ENCODE measurements at places on chromosomes 13 and 19.

DNA sequence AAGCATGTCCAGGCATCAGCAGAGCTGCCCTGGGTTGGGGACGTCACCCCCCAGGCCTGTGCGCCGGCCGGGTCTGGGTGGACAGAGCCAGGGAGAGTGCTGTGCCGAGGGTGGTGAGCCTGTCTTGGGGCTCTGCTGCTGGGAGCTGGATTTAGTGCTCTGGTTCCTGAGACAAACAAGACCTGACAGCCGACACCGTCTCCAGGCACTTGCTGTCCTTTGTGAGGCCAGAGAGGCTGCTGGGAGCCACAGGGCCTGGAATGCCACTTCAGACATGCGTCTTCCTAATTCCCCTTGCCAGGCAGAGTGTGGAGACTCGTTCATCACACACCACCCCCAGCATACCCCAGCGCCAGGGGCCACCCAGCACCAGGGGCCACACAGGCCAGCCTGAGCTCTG lies 165.8 kb downstream of the KDM4B start:
- no peak for DNase-seq

- DNase-seq: peak; percentile 35
Observed at GRCh38 chr13:79282976-79283375, 123.1 kb downstream of the RBM26 start.

- DNase-seq: peak; percentile 18
Observed at GRCh38 chr19:8224394-8225145, 15.4 kb downstream of the CERS4 start.

DNA sequence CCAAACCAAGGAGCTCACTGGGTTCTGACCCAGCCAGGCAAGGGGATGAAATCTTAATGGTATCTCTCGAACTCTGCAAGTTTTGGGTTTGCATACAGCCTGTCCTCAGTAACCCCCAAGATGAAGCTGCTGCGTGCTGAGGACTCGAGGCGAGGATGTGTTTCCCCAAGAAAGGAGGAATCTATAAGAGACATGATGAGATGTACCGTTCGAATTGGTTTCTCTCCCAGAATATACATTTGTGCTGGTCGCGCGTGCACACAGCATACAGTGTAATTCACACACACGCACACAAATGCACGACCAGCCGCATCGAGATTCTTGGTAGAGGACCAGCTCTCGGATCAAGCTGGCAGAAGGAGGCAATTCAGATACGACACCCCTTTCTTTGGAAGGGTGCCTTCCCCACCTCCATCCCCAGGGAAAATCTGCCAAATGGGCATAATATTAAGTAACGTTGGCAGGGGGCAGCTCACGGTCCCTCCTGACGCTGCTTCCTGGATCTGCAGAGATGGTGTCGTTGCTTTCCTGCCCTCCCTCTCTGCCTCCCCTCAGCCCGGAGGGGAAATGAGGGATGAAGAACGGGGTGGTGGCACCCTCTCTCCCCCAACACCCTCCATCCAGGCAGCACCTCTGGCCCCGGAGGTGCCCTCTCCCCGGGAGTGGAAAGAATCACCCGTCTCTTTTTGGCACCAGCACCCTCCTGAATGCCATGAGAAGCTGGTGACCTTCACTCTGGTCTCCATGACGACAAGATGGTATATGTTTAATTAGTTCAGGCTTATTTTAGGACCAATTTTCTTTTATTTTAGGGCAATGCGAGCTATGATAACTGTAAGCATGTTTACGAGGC lies 310.2 kb downstream of the ZNF536 start:
- DNase-seq: no peak

DNA sequence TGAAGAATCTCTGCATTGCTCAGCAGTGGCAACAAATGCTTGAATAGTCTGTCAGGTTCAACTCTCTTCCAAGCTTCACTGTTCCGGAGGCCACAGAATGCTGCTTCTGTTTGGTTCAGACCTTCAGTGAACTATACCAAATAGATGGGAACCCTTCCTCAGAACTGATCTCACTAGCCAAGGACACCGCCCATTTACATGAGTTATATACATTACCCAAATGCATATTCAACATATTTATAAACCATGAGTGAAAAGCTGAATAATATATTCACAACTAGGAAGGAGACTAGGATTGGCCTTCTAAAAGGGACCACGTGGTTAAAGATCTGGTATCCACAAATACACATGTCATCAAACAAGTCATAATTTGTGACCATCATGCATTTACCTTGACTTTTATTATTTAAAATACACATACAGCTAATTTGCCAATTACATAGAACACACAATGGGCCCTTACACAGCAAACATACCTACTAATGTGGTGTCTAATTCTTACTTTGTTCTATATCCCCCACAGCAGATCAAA lies 49.3 kb downstream of the ENOX1 start:
- DNase-seq: no peak

DNA sequence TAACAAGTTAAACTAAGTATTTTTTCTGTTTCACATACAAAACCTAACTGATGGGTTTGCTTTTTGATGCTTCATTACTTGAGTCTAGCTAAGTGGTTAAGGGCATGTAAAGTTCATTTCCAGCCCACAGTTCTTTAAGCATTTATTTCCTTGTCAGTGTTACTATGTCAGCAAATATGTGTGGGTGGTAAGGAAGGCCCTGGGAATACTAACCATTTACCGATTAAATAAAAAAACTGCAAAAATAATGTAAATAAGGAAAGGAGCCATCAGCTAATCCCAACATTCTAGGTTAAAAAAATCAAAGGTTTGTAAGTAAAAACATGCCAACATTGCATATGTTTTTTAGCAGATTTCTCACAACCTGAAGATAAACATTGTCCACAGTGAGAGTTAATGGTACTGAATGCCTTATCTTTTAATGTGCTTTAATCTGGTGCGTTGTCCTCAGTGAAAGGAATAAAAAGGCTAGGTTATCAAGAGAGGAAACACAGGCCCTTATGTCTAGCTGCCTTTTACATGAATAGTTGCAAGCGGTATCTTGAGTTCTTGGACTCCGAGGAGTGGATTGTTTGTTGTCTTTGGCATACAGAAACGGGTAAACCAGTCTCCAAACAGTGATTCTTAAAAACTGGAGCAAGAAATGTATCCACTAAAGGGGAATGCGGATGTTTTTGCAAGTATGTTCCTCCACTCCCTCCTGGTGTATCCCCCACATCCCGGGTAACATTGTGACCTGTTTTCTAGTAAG lies 949.6 kb upstream of the SLC10A2 start:
- DNase-seq: no peak

- no peak for DNase-seq
Observed at GRCh38 chr13:97142452-97142851, 79.7 kb upstream of the MBNL2 start.

GRCh38 chr13:99132295-99132835 lies 68.3 kb upstream of the UBAC2 start:
- DNase-seq: no peak

DNA sequence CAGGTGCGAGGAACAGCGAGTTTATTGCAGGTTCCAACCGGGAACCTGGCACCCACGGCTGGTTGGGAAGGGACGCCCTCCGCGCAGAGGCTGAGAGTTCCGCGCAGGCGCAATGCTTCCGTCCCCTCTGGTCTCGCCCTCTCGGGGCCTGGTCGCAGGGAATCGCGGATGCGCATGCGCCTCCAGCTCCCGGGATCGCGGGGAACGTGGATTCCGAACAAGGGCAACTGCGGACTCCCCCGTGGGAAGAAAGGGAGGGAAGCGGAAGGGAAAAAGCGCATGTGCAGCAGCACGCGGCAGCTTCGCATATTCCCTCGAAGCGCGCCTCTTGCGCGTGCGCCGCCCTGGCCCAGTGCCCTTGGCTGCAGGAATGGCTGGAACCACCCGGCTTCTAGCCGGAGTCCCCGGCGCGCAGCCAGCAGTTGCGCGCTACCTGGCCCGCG lies 1.1 kb downstream of the TSSK6 start:
- DNase-seq: no peak

- peak; percentile 23 for DNase-seq
Observed at GRCh38 chr13:49711218-49711863, 20.1 kb upstream of the EBPL start.

DNA sequence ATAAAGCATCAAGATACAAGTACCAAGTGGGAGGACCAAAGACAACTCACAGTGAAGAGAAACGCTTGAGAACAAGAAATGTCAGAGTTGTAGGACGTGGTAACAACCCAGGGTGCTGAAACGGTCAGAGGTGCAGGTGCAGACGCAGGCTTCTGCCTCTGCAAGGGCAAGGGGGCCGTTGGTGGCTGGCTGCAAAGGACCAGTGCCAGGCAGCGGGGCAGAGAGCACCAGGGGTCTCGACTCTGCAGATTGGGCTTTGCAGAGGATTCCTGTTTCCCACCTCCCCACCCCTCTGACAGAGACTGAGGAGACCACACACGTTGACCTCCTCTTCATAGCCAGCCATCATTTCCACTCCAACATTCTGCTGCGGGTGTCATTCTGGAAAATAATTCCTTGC lies 38.3 kb downstream of the RAB20 start:
- DNase-seq: no peak

GRCh38 chr19:56138069-56138468 lies 3.0 kb upstream of the ZNF444 start:
- no peak for DNase-seq

DNA sequence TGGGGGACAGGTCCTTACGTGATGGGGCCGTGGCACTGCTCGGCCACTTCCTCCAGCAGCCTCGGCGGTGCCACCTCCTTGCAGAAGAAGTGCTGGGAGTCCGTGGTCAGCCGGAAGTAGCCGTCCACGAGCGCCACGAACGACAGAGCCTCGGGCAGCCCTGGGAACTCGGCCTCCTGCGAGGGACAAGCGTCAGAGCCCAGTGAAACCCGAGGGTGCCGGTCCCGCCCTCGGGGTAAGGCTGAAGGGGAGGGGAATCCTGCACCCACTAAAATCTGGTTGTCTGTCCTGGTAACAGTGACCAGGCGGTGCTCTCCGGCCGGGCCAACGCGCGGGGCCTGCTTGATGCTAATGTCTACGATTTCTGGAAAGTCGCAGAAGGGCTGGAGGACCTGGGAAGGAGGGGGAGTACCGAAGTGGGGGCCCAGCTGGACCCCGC lies 6.4 kb downstream of the JAK3 start:
- DNase-seq: no peak

DNA sequence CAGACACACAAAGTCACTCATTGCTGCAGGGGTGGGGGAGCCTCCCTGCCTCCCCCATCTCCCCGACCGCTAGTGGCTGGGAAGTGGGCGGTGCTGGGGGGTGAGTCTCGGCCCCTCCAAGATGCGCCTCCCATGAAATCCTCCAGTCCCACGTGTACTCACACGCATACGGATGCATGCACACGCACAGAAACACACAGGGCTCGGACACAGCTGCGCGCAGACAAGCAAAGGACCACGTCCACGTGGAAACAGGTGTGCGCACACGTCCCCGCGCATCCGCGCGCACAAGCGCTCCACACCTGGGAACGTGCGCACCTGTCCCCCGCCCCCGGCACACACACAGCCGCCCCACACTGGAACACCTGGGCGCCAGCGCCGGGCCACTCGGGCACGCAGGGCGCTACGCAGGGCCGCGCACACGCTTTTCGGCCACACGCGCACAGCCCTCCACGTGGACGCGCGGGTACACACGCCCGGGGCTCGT lies 687 bp downstream of the MATK start:
- peak; percentile 6 for DNase-seq

DNA sequence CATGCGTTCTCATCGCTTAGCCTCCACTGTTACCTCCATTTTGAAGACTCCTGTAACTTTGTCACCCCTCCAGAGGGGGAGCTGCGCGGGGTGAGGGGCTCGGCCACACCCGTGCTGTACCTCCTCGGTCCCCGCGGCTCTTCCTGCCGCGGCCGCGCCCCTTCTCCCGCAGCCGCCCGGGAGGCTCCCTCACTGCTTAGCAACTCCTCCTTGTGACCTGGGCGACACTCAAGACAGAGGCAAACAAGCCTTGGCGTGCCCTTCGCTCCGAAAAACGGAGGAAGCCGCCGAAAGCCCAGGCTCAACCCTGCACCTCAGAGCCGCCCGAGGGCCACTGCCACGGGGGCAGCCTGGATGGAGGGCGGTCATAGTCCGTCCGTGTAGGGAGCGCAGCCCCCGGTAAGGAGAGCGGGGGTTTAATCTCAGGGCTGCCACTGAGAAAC lies 494.3 kb downstream of the FOXO1 start:
- no peak for DNase-seq

DNA sequence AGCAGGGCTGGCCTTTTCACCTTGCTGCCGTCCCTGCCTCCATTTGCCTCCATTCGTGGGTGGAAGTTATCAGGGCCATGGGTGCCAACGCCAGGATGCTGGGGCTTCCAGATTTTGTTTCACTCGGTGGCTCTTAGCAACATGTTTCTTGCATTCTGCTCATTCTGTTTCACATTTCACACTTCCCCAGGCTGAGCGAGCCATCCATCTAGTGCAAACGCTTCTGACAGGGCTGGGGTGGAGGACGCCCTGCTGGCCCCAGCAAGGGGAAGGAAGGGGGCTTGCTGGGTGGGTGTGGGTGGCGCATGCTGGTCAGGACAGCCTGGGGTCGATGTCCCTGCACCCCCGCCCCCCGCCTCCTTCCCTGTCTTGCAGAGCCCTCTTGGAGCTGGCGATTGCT lies 165.2 kb downstream of the URI1 start:
- no peak for DNase-seq

- no peak for DNase-seq
Observed at GRCh38 chr13:24632382-24633121, 47.7 kb upstream of the ATP12A start.

- DNase-seq: no peak
Observed at GRCh38 chr19:7661744-7662538, 6.9 kb upstream of the RETN start.

GRCh38 chr19:14826006-14826405 lies 9.0 kb downstream of the OR7A5 start:
- no peak for DNase-seq

DNA sequence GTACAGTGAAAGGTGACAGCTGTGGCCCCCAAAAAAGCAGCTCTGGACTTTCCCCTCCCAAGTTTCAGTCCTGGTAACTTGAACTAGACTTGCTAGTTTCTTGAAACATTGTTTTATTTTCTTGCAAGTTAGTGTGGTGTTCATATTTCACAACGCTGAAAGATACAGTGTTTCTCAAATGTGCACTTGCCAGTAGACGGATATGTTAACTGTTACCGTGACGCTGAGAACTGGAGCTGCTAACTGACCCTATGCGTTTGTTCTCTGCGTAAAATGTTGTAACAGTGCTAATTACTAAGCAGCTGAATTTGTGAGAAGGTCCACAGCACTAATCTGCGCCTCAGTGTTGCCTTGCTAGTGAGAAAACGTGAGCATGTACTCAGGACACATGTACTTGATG lies 79.6 kb downstream of the GGACT start:
- no peak for DNase-seq

GRCh38 chr19:8321986-8322637 lies 816 bp downstream of the RPS28 start:
- no peak for DNase-seq
